Stimulated activated CD8-positive, alpha-beta memory T cell treated with anti-CD3 and anti-CD28 coated beads, Interleukin-7, amount 100 ng/mL, for 1 hour (primary cell): ENCODE measurements at places on chromosomes 5 and 9.

- no peak for DNase-seq
These were observed at the start of gene PIP5K1B for GRCh38 chr9:68704814-68705530. TSS of gene PIP5K1B (plus strand) at chr9:68705240. CDS start at chr9:68822615, 117,375 bp downstream.

GRCh38 chr5:72107901-72108201 lies 576 bp downstream of the MAP1B start:
- no peak for DNase-seq

GRCh38 chr5:158466191-158466590 lies 607.2 kb upstream of the CLINT1 start:
- DNase-seq = no peak

GRCh38 chr9:19424176-19424779 lies 15.5 kb downstream of the ACER2 start:
- no peak for DNase-seq

DNA sequence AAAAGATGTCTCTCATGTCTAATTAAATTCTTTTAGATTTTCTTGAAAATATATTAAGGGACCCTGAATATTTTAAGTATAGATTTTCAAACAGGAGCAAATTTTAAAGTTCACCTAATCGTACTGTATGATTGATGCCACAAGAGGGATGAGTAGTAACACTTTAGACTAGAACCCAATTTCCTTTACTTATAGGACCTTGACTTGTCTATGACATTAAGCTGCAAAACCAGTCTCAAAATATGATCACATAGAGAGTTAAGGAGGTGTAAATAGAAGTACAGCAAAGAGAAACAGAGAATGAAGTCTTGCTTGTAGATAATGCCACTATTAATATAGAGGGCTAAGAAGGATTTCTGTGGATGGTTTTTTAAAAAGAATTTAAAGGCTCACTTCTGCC lies 312.9 kb upstream of the PRR16 start:
- DNase-seq = no peak

GRCh38 chr5:14332746-14333145 lies 189.6 kb downstream of the TRIO start:
- no peak for DNase-seq

DNA sequence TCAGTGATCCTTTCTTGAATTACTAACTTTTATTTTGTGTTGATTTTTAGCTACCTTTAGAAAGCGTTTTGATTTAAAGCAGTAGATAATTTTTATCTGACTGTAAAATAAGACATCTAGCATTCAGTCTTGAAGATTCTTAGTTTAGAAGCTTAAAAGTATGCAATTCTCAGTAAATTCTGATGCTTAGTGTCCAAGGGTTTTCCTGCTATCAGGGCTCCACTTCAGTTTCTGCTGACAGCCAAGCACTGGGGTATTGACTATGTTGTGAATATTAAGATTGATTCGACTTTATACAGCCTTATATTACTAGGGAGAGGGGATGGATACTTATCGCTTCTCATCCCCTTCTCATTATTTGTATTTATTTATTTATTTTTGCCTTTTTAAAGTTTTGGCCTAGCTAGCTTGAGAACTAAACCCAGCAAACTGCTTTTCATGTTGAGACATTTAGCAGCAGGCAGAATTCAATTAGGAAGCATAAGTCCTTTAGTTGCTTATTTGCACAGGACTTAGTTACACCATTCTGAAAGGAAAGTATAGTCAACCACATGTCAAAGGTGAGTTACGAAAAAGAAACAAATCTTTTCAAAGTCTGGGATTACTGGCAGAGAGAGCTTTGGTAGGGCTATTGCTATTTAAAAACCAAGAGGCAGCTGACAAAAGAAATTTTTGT lies 2.9 kb downstream of the PBX3 start:
- DNase-seq = no peak

DNA sequence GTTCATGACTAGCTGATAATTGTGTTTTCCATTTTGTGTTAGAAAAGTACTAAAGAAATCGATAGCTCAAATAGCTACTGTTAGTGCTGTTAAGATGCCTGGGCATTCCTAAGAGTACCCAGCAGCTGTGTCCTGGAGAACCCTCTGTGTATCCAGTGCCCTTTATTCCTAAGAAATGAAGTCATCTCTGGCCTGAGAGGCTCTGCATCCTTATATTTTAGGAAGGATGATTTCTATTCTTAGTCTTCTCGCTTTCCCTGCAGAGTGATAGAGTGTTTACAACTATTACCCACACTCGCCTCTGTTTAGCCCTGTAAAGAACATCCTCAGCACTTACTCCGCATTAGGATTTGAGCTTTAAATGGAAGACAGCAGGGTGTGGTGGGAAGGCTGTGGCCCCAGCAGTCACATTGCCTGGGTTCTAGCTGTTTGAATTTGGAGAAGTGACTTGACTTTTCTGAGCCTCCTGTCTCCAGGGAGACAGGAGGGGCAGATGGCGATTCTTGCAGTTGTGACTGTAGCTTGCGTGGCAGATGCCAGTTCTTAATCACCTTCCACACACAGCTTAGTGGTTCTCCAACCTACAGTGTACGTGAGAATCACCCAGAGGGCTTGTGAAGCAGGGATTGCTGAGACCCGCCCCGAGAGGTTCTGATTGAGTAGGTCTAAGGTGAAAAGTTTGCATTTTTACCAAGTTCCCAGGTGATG lies 177.2 kb upstream of the PITX1 start:
- DNase-seq = no peak

DNA sequence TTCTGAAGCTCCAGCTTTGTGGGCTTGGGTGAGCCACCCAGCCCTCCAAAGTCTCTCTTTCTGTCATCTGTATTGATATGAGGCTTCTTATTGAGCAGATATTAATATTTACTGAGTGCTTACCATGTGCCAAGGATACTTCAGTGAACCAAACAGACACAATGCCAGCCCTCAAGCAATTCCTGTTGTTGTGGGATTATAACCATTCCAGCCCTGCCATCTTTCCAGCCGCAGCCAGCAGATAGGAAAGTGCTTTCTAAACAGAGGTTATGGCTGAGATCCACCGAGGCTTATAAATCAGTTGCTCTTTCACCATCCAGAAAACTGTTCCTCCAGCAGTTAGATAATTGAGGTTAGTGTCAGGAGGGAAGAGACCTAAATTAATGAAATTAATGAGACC lies 137.7 kb upstream of the ALDH1B1 start:
- DNase-seq = no peak

DNA sequence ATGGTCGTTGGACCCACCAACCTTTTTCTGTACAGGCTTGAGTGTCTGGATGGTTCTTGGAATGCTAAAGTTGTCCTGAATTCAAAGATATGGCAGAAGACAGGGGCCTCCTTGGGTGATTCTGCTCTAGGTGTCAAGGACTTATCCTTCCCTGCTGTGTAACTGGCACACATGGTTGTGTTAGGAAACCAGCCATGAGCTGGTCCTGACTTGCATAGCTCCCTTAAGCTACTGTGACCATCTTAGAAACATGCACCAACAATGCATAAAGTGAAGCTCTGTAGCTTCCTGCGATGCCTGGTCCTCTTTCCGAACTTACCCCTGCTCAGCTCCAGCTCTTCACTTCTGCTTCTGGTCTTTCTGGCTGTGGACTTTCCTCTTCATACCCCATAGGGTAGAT lies 224.6 kb downstream of the TLE4 start:
- DNase-seq = no peak
